ENCODE measurements at places on chromosomes 3 and 15.

GRCh38 chr15:76460871-76461270 lies 124.3 kb downstream of the ISL2 start:
- no peak for DNase-seq

DNA sequence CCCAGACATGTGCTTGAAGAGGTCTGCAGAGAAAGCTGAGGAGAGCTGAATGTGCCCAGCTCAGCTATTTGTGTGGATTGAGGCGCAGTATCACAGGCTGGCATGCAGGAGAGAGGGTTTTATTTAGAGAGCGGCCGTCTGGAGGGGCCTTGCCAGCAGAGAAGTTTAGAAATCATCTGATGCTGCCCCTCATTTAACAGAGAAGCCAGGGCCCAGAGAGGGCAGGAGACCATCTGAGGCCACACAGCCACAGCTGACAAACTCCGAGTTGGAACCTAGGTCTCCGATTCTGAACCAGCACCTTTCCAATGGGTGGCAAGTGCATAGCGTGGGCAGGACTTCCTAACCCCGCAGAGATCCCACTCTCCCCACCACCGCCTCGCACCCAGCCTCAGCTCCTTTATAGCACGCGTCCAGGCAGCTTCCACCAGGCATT lies 101.0 kb downstream of the LSM3 start:
- DNase-seq, result no peak

GRCh38 chr3:128152419-128153155 lies 694 bp upstream of the EEFSEC start:
- no peak for DNase-seq

DNA sequence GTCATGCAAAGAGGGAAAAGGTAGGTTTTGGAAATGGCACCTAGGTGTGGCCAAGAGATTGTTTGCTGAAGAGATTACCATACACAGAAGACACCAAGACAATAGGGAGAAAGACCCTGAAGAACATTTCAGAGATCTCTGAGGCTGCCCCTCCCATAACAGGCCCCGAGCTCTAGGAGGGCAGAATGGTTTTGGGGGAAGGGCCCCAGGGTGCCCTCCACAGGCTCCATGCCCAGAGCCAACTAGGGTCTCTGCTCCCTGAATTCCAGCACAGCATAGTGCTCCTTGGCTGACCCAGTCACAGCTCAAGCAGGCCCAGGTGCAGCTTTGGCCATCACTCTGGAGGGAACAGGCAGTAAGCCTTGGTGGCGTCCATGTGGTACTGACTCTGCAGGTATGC lies 163.9 kb downstream of the RAB11A start:
- DNase-seq, result no peak

GRCh38 chr15:55742927-55743728 lies at the start of gene PRTG:
Gene PRTG (minus strand): TSS chr15:55743152. CDS start chr15:55742931, 221 bp downstream.
- DNase-seq, result no peak

- DNase-seq, result peak; percentile 12
Measured at GRCh38 chr3:23271876-23272741, 69.0 kb downstream of the UBE2E2 start.

DNA sequence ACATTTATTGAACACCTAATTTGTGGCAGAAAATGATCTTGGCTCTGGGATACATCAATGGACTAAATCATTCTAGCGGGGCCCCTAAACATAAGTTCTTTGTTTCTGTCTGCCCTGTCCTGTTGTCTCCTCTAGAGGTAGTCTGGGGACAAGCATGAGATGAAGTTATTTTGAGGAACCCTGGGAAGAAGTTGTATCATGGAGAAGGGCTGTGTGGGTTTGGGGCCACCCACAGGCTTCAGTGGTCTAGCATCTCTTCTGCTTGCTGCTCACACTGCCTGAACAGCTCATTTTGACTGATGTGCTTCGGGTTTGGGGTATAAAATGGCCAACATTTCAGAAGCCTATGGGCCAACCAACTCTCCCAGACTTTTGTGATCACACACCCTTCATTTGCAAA lies 50.3 kb upstream of the OSBPL11 start:
- no peak for DNase-seq

DNA sequence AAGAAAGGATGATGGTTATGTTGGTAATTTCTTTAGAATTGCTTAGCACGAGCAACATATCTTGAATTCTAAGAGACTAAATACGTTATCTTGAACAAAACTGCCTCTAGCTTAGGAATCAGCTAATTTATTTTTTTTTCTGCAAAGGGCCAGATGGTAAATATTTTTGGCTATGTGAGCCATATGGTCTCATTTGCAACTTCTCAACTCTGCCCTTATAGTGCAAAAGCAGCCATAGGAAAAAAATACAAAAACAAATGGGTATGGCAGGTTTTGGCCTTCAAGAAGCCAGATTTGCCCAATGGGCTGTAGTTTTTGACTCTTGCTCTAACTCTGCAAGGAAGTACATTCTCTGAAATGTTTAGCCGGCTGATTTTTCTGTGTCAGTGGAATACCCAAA lies 11.9 kb downstream of the OXSM start:
- DNase-seq, result no peak

DNA sequence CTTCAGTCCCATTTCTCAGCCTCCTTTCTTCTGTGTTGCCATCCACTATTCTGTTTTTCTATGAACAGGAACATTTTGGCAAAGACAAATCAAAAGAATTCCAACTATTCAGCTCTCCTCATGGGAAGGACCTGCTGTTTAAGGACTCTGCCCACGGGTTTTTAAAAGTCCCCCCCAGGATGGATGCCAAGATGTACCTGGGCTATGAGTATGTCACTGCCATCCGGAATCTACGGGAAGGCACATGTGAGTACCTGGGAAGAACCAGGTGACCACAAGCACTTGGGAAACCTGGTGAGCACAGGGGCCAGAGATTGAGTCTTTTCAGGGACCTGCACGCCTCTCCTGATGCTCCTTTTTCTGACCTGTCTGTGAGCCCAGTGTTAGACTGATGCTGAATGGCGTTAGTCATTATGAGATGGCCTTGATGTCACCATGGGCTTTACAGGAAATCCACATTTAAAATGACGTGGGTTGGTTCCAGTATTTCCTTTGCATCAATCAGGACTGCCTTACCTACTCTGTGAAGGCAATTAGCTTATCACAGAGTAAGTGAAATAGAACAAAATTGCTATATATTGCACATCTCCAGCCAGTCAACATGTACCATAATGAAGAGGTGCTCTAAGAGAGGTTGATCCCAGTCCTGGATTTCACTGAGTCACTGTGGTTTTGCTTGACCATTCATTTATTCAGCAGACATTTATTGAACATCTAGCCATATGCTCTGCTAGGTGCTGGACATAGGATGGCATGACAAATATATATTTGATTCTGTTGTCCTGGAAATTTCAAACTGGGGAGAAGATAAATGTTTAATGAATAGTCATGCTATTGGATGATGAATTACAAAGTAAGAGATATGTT lies 11.7 kb downstream of the TF start:
- DNase-seq, result no peak

GRCh38 chr3:24288496-24289236 lies 206.0 kb downstream of the THRB start:
- DNase-seq, result no peak

DNA sequence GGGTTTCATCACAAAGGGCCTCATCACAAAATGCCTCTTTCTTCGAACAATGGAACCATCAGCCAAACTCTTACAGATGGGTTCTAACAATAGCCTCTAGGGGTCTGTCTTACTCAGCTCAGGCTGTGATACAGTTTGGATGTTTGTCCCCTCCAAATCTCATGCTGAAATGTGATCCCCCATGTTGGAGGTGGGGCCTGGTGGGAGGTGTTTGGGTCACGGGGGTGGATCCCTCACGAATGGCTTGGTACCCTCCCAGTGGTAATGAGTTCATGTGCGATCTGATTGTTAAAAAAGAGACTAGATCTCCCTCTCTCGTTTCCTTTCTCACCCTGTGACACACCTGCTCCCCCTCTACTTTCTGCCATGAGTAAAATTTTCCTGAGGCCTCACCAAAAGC lies 47.9 kb upstream of the LIPC start:
- peak; percentile 70 for DNase-seq

GRCh38 chr15:71804695-71805470 lies 5.5 kb upstream of the NR2E3 start:
- DNase-seq, result no peak

DNA sequence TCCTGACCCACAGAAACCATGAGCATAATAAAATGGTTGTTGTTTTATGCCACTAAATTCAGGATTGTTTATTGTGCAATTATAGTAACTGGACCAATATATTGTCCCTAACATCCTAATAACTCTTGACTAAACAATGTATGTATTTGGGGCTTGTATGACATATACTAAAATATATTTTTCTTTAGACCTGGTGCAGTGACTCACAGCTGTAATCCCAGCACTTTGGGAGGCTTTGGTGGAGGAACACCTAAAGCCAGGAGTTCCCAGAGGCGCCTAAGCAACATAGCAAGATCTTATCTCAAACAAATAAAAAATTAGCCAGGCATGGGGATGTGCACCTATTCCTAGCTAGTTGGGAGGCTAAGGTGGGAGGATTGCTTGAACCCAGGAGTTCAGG lies 180.4 kb downstream of the SUCNR1 start:
- no peak for DNase-seq

- DNase-seq, result no peak
Measured at GRCh38 chr3:87435926-87436620, 159.7 kb upstream of the POU1F1 start.

DNA sequence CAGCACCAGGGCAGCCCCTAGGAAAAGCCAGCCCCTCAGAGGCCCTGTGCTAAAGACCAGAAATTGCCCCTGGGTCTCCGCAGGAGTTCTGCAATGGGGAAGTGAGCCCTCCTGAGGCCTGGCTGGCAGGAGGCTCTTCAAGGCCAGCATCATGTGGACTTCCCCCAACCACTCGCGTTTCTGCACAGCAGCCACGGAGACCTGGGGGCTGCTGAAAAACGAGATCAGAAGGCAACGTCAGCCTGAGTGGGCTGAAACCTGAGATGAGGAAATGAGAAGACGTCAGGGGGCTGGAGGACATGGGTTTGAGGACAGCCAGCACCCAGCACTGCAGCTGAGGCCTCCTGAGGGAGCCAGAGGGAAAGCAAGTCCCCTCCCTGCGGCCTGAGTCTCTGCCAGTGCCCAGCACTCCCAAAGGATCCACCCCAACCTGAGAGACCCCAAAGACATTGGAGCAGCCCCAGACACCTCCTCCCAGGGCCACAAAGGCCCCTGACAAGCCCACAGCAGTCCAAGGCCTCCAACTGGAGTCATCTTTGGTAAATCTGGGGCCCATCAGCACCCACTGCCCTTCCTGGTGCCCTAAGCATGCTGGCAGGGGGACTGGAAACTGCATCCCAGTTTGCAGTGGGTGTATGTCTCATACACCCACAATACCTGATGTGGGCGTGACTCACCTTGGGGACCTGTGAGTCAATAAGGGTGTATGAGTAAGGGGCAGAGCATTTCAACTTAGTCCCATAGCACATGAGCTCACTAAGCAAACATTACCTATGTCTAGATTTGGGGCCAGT lies 29.2 kb upstream of the CYP11A1 start:
- peak; percentile 78 for DNase-seq

GRCh38 chr3:13165576-13165975 lies 92.3 kb upstream of the IQSEC1 start:
- DNase-seq, result no peak

GRCh38 chr3:120348065-120348990 lies 826 bp downstream of the LRRC58 start:
- DNase-seq, result peak; percentile 62

- DNase-seq, result no peak
Measured at GRCh38 chr15:96331945-96332636, 1.6 kb downstream of the NR2F2 start.

DNA sequence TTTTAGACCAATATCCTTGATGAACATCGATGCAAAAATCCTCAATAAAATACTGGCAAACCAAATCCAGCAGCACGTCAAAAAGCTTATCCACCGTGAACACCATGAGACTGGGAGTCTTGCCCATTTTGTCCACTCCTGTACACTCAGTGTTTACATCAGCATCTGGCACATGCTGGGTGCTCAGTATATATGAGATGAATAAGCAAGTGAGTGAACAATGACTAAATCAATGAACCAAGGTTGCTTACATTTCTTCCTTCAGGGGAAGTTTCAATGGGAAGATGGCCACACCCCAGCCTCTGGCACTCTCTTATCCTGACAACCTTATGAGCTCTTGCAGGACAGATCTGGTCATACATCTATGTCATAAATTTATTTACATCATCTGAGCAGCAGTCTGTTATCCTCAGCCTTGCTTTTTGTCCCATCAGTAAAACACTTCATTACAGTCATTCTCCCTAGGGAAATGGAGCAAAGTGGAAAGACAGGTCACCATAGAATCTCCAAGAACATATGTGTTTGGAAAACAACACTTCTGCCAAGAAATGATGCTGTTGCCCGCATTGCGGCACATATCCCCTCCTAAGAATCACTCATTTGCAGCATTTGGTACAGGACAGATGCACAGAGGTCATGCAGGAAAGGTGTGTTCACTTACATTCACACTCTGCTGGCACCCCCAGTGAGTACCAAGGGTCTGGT lies 171.8 kb upstream of the EIF1B start:
- DNase-seq, result no peak

- DNase-seq, result no peak
Measured at GRCh38 chr15:52093539-52094510, 18.8 kb downstream of the BCL2L10 start.

GRCh38 chr3:191120447-191121298 lies 78.4 kb upstream of the OSTN start:
- no peak for DNase-seq

GRCh38 chr3:136802481-136802996 lies 16.4 kb upstream of the SLC35G2 start:
- DNase-seq, result no peak

- DNase-seq, result no peak
Measured at GRCh38 chr3:35523074-35523473, 116.3 kb upstream of the ARPP21 start.

- no peak for DNase-seq
Measured at GRCh38 chr15:67280217-67280616, 25.6 kb downstream of the IQCH start.

DNA sequence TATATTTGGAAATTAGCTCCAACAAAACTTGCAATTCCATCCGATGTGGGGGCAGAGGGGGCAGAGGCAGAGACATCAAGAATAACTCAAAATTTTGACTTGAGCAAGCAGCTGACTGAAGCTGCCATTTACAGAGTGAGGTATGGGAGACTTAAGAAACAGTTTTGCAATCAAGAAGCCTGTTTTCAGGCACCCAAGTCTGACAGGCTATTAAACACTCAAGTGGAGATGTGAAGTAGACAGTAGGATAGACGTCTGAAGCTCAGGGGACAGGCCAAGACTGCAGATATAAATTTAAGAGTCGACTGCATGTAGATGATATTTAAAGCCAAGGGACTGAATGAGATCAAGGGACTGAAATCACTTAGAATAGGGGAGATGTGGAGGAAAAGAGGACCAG lies 9.9 kb upstream of the SH3BP5 start:
- no peak for DNase-seq

DNA sequence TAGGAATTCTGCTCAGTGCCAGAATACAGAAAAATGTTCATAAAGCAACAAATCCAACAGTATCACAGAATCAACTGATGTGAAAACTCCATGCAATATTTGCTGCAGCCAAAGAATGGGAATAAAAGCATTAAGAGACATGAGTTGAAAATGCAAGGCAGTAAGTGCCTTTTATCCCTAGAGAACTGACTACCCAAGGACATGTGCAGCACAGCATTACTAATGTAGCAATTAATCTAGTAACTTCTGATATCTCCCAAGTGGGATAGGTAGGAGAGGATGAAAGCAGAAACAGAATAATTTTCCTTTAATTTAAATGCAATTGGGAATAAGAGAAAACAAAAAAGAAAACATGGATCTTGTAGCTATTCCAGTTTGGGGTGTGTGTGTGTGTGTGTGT lies 497.5 kb upstream of the CBLB start:
- DNase-seq, result no peak

- no peak for DNase-seq
Measured at GRCh38 chr3:128498901-128499530, 6.0 kb upstream of the GATA2 start.

- DNase-seq, result no peak
Measured at GRCh38 chr3:45434996-45435395, 46.6 kb downstream of the LARS2 start.

All from stimulated activated CD4-positive, alpha-beta T cell treated with anti-CD3 and anti-CD28 coated beads, Interleukin-1b, Interleukin-23, amount 100 ng/mL, for 48 hours (primary cell).